Naive thymus-derived CD4-positive, alpha-beta T cell (primary cell): ENCODE measurements at places on chromosomes 4 and X. TPM values are rescaled to one million over a fixed set of nuclear protein-coding genes. Genes with fewer than 3 reads are reported as not detected.

TSPAN7 gene
- total RNA-seq, result 0.27 TPM

TBC1D14 gene
- 58.3 TPM for total RNA-seq

MAGEA2 gene
- not detected in 2 replicates for total RNA-seq

ANK2 gene
- 1.1 TPM for total RNA-seq

OTUD6A gene
- not detected for total RNA-seq
